ENCODE measurements at places on chromosomes 1 and 21.
A peak's percentile ranks its signal among the peaks of the same experiment; 100 is the strongest.

DNA sequence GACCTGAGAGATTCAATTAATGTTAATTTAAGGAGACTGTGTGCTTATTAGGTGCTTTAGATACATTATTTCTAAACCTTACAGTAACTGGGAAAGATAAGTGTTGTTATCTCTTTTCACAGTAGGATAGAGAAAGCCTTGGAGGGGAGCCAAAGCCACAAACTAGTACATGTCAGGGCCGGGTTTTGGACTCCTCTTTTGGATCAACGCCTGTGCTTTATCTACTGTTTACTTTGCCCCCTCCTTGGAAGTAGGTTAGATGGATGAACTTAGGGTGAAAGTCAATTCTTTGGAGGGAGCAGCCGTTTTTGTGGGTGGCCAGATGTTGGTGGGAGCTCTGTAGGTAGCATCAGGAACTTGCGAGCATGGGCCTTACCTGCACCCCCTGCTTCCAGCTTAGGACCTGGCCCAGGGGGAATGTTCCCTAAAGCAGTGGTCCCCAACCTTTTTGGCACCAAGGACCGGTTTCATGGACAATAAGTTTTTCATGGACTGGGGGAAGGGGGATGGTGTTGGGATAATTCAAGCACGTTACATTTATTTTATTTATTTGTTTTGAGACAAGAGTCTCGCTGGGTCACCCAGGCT is 1.7 kb downstream of the HHAT start:
- no peak for DNase-seq

DNA sequence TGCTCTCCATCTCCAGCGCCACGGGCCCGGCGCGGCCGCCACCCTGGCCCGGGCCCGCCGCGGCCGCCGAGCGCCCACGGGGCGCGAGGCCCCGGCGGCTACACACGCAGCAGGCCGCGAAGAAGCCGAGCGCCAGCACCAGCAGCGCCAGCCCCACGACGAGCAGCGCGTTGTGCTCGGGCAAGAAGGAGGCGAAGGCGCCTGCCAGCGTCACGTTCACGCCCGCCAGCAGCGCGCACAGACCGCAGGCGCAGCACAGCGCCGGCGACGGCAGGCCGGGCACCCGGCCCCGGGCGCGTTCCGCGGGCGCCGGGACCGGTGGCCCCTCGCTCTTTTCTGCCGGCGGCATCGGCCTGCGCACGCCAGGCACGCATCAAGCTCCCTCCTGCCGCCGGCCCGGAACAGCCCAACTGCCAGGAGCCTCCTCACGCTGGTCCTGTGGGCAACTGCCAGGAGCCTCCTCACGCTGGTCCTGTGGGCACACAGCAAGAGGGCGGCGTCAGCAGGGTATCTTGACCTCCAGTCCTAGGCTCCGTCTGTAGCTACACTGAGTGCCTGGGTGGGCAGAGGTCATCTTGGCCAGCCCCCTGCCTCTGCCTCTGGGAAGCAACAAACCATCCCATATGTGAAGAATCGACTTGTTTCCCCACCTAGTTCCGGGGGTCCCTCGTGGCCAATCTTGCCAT is 18.1 kb downstream of the KNCN start:
- peak; percentile 55 for DNase-seq

- DNase-seq: no peak
Observed at GRCh38 chr1:116819081-116819480, 64.9 kb downstream of the CD2 start.

GRCh38 chr1:152347116-152347728 is 12.6 kb downstream of the FLG2 start:
- peak; percentile 24 for DNase-seq

GRCh38 chr1:3011631-3012455 is 9.4 kb upstream of the ACTRT2 start:
- no peak for DNase-seq

GRCh38 chr1:230362949-230363348 is 63.2 kb downstream of the PGBD5 start:
- DNase-seq: no peak

DNA sequence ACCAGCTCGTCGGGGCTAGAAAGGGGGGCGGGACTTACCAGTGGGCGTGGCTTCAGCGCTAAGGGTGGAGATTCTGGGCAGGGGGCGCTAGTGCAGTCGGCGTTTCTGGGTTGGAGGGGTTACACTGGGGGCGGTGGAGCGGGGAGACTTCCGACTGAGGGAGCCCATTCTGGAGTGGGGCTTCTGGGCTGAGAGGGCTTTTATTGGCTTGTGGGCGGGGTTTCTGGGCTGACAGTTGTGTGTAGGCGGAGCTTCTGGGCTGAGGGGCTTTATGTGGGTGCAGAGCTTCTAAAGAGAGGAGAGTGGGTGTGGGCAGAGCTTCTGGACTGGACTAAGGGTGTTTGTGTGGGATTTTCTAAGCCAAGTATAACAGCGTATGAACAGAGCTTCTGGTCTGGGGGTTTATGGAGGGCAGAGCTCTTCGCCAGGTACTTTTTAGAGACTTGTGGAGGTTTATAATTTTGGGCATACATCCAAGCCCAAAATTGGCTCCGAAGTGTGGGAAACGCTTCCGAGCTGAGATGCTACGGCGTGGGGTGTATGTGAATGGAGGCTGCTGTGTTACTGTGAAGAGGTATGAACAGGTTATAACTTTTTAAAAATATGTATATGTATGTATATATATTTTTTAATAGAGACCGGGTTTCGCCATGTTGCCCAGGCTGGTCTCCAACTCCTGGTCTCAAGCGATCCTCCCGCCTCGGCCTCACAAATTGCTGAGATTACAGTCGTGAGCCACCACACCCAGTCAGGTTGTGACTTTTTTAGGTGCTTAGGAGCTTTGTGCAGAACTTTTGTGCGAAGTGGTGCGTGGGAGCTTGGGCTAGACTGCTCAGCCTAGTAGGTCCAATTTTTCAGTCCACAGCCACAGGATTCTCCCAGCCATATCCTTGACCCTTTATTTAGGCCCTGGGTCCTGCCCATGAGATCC is 825 bp downstream of the TMEM39B start:
- DNase-seq: no peak

DNA sequence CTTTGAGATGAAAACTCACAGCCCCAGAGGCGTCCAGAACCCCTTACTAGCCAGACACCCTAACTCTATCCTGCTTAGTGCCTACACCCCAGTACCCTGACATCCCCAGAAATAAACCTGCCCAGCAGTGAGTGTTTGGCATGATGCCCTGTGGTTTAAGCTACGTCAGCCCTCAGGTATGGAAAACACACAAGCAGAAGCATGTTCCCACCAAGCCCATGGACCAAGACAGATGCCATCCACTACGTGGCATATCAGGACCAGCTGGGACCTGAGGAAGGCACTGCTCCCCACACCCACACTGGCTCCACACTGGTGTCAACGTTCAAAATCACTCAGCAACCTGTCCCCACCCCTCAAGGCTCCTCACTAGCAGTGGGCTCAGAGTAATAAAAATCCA is 116.4 kb downstream of the SYT2 start:
- DNase-seq: no peak

DNA sequence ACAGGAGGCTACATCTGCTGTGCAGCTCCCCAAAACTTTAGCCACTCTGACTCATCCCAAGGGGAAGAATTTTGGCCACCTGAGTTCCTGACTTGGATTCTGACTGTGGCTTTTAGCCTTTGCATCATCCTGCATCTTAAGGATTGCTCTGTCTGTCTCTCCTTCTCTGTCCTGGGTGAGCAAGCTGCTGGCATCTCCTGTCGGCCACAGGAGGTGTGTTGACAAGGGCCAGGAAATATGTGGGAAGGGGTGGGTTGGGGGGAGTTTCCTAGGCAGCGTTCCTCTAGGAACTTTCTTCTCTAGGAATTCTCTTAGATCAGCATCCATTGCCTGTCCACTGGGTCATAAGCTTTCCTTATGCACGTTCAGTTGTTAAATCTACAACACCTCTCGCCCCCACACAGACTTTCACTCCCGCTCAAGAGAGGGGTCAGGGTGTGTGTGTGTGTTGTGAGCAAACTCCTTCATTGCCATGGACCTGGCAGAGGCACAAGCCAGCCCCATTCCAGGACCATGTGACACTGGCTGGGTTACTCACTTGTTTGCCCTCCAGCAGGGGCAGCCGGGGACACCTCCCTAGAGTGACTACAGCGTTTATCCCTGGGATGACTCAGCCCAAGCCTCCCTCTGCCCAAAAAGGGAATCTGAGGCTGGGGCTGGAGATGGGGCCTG is 145.0 kb upstream of the DUSP10 start:
- DNase-seq: no peak

GRCh38 chr1:37861151-37861550 is 1.8 kb upstream of the MTF1 start:
- no peak for DNase-seq

- DNase-seq: no peak
Observed at GRCh38 chr1:166977951-166978350, 2.6 kb upstream of the ILDR2 start.

DNA sequence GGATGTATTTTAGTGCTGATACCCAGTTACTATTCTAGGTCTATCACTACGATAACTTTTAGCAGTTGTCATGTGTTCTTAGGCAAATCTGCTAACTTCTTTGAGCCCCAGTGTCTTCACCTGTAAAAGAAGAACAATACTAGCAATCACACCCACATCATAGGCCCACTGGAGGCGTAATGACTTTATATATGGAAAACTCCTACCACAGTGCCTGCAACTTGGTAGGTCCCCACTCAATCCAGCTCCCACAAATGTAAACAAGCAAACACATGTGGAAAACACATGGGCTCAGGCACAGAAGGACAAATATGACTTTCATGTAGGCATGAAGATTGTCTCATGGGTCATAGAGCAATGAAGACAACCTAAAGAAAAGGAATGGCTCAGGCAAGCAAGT is 115.8 kb downstream of the TBX19 start:
- DNase-seq: no peak

GRCh38 chr1:239388159-239388485 is 1.8 kb downstream of the CHRM3 start:
- no peak for DNase-seq

- no peak for DNase-seq
Observed at GRCh38 chr1:6732942-6733341, 31.3 kb upstream of the DNAJC11 start.

DNA sequence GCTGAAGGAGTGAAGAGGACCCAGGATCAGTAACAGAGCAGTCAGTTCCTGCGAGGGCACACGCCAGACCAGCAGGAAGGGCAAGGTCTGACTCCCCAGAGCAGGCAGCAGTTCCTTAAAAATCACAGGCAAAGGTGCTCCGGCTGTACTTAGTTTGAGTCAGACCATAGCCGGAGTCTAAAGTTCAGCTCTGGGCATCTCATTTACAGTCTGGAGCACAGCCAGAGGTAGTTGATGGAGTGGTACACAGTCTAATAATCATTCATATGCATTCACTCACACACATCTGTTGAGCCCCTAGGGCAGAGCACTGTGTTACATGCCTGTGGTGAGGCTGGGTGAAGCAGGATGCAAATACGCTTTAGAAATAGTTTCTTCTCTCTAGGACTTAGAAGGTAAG is 7.3 kb upstream of the AMIGO1 start:
- DNase-seq: no peak

GRCh38 chr1:192162376-192162775 is 4.1 kb downstream of the RGS18 start:
- DNase-seq: no peak

DNA sequence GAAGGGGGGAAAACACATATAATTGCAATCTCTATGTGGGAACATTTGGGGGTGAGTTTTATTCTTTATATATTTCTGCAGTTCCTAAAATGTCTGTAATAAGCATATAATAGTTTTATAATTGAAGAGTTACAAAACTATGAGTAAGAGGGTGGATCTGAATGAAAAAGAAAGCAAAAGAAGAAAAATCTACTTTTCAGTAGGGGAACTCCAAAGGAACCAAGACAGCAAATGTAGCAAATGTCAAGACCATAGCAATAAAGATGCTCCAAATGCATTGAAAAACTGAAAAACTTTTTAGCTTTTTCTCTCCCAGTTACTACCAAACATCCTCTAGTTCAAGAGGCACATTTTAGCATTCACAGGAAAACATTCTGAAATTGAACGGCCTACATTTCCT is 434.8 kb downstream of the LMO4 start:
- DNase-seq: no peak

- no peak for DNase-seq
Observed at GRCh38 chr1:15468145-15468544, 7.8 kb upstream of the CELA2B start.

DNA sequence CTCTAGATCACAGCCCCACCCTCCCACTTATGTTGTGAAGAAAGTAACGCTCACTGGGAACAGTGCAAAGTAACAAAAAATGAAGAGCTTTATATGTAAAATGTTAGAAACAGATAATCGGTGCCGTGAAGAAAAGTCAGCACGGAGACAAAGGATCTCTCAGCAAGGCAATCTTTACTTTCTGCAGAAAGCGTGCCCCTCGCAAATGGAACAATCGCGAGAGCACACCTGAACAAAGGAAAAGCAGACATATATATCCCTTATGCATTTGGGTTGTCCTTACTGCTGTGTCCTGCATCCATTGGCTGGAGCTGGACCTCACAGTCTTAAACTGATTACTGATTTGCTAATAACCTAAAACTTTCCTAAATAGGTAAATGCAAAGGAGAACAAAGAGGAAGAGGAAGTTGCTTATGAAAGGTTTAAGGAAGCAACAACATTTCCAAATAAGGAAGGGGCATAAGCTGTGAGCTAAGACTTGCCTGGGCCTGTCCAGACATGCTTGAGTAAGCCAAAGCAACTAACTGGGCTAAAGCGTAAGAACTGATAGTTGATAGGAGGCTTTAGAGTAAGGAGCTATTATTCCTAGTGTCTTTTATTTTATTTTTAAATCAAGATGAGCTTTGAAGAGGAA is 89.7 kb downstream of the GTF2B start:
- no peak for DNase-seq

GRCh38 chr1:25148673-25149300 is 83.5 kb downstream of the SYF2 start:
- peak; percentile 35 for DNase-seq

GRCh38 chr1:117562581-117563491 is 43.0 kb upstream of the TENT5C start:
- no peak for DNase-seq

- no peak for DNase-seq
Observed at GRCh38 chr1:241776911-241777310, 71.1 kb upstream of the EXO1 start.
